NCI-H460 (cell line): ENCODE measurements at places on chromosomes 12 and 14. TPM values are rescaled to one million over a fixed set of nuclear protein-coding genes. Genes with fewer than 3 reads are reported as not detected.

DNA sequence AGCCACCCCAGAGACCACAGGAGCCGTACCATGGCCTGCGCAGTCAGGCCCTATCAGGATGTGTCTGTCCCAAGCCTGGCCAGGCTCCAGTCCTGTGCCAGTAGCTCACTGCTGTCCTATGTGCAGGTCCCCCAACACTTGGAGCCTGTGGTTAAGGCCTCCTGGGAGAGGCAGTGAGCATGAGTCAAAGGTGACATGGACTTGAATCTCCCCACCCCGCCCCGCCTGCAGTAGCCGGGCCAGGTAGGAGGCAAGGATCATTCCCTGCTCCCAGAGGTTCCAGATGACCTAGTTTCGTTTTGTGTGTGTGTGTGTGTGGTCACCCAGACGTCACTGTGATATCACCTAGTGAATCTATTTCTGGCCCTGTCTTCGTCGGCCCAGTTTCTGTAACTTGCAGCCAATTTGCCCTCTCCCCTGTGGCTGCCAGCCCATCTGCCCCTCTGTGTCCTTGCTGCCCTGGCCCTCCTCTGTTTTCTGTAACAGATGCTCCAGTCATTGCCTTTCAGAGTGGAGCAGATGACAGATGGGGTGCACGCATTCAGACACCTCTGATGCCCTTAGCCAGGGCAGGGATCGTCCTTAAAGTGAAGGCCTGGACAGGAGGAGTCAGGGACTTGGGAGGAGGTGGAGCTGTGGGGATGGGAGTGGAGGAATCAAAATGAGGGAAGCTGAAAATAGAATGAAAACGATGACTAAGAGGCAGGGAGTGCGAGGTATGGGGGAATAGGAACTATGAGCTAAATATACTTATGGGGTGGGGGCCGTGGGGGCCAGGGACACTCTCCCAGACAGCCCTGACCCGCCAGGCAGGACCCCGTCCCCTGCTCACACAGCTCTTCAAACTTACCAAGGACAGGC lies 37.4 kb downstream of the SLC6A12 start:
- no peak for DNase-seq

DNA sequence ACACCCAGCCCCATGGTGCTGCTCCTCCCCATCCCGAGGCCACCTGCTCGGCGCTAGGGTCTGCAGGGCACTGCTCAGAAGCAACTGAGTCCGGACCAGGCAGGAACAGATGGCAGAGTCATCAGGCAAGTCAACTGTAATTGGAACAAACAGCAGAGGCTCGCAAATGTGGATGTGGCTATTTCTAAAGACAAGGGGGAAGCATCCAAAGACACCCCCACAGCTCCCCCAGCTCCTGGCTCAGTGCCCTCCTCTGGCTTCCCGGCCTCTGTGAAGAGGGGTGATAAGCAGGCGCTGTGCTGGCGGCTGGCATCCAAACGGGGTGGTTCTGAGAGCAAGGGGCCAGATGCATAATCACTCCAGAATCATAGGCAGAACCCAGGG lies 125.6 kb downstream of the PIWIL1 start:
- no peak for DNase-seq

GRCh38 chr14:57389646-57390036 lies 745 bp upstream of the NAA30 start:
- DNase-seq = no peak

GRCh38 chr12:31931796-31932715 lies 27.2 kb upstream of the RESF1 start:
- DNase-seq = no peak

DNA sequence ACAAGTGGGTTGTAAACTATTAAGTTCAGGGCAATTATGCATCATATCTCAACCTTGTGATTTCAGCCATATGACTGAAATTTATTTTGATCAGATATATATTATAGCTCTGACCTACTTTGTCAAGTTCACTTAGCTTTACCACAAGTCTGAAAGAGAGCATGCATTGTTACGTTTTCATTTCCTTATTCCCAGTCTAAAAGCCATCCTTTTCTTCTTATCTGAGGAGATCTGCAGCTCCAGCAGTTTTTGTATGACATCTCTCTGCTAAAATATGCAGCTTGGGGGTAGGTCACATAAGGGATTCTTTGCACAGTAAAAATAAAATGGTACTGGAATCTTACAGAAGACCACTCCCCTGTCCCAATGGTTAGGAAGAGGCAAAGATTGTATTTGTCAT lies 1682.8 kb upstream of the FLRT2 start:
- no peak for DNase-seq

GRCh38 chr12:114770323-114770722 lies 86.3 kb upstream of the TBX3 start:
- DNase-seq = no peak

GRCh38 chr12:49223590-49224369 lies 34.9 kb upstream of the TUBA1A start:
- no peak for DNase-seq

The KLHDC1 gene
- total RNA-seq = 0.47 and 0.69 TPM in 2 replicates
